ENCODE measurements at places on chromosomes 2 and 18.

GRCh38 chr2:6977113-6977741, 60.0 kb downstream of the RNF144A start:
- no peak for DNase-seq

GRCh38 chr2:62738981-62739936, 33.7 kb downstream of the EHBP1 start:
- no peak for DNase-seq

DNA sequence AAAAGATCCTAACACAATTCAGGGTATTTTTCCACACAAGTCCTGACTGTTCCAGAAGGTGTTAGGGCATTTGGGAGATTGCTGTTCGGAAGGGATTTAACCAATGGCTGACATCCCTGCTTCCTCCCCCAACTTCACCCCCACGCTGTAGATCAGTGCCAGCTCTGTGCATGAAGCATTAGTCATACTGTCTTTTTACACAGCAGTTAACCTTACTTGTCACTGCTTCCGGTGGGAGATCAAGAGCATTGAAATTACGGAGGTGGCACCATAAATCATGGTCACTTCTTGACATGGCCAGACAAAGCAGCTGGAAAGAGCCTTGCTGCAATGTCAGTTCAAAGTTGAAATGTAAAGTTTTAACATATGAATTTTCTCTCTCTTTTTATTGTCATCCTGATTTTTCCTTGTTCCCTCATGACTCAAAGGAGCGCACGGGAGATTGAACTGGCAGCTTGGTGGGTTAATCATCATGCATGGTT, 70.2 kb downstream of the HRH4 start:
- DNase-seq: no peak

GRCh38 chr2:37326866-37327634, 2.4 kb upstream of the PRKD3 start:
- DNase-seq: no peak

DNA sequence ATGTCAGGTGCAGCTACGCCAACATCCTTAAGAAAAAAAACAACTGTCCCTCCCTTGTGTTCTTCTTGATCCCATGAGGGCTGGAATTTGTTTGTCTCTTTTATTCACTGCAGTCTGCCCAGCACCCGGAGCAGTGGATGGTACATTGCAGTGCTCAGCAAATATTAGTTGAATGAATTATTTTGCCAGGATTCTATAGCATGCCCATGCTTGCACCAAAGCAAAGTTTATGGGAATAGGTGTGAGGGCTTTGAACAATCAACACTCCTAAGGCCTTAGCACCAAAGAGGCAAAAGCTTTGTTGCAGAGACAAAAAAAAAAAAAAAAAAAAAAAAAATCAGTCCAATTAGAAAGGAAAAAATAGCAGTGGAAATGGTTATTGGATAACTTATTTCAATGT, 28.7 kb upstream of the DCC start:
- DNase-seq: no peak

Measured in activated T-helper 9 cell treated with anti-CD3 and anti-CD28 coated beads, Interleukin-2, amount 50 U/mL, for 16 hours (primary cell).